GOT3 (cell line): ENCODE measurements at places on chromosomes 7 and 10.
A peak's percentile ranks its signal among the peaks of the same experiment; 100 is the strongest.

- no peak for DNase-seq
Measured at GRCh38 chr7:150337179-150337578, 4.2 kb downstream of the RARRES2 start.

DNA sequence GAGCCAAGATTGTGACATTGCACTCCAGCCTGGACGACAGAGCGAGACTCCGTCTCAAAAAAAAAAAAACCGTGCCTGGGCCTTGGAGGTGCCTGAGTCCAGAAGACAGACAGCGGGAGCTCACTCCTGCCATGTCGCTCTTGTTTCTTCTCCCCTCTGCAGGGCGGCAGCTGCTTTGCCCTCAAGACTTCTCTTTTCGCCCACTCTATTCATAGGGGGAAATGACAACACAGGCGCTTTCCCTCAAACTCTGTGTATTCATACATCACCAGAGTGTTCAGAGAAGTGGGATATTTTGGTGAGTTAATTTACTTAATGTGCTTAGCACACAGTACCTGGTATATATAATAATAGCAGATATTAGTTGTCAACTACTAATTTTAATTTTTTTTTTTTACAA, 44.5 kb downstream of the FOXK1 start:
- no peak for DNase-seq

DNA sequence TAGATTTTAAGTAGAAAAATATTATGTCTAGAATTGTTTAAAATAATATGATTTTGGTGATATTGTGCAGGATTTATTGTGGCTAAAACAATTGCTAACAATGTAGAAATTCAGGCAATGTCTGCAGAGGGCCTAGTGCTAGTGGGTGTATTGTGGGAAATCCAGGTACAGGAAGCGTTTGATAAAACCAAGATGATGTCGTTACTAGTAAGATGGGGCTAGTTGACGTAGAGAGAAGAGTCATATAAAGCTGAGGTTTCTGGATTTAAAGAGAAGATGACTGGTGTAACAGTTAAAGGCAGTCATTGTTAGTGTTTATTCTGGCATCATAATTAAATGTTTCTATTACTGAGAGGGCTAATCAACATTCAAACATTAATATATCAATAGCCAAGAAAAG, 43.5 kb downstream of the ADK start:
- no peak for DNase-seq

GRCh38 chr7:54342458-54342857, 199.7 kb upstream of the VSTM2A start:
- no peak for DNase-seq

GRCh38 chr10:2303169-2303568, 565.8 kb upstream of the ADARB2 start:
- DNase-seq: no peak

DNA sequence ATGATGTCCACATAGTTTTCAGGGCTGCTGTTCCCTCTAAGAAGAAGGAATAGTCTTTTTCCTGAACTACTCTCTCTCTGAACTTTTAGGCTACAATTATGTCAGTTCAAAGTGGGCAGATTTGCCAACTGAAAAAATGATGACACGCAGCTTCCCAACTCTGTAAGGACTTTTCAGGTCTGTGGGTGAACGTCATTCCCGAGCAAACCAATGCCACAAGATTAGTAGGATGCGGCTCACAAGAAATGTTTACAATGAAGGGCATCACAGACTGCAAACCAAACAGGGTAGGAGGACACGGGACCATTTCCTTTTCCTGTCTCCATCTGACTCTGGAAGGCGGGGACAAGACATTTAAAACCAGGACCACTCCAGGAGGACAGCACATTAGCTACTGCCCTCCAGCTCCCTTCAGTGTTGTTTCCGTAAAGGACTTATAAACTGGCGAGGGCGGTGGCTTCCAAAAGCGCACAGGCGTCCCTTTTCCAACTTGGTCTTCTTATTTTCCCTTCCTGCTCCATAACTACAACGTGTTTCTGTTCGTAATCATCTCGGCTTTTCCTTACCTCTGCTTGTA, 539 bp upstream of the MKLN1 start:
- no peak for DNase-seq

- DNase-seq: no peak
Measured at GRCh38 chr7:50657341-50657873, 92.2 kb upstream of the DDC start.

- no peak for DNase-seq
Measured at GRCh38 chr10:34433241-34434076, 381.6 kb downstream of the PARD3 start.

- DNase-seq: no peak
Measured at GRCh38 chr10:111297351-111297848, 220.6 kb downstream of the ADRA2A start.

GRCh38 chr10:21961847-21962246, 41.7 kb downstream of the DNAJC1 start:
- no peak for DNase-seq

DNA sequence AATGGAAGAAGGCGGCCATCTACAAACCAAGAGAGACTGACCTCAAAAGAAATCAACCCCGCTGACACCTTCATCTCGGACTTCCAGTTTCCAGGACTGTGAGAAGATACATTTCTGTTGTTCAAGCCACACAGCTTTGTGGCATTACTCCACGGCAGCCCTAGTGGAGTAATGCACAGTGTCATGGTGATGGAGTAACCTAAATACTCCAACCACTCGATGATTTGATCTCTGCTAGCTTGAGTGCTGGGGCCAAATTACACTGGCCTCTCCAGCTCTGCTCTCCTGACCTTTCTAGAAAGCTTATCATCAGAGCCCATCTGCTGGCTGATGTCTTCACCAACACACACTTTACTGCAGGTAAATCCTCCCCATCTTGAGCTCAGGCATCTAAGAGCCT, 52.2 kb downstream of the GALNT17 start:
- no peak for DNase-seq

DNA sequence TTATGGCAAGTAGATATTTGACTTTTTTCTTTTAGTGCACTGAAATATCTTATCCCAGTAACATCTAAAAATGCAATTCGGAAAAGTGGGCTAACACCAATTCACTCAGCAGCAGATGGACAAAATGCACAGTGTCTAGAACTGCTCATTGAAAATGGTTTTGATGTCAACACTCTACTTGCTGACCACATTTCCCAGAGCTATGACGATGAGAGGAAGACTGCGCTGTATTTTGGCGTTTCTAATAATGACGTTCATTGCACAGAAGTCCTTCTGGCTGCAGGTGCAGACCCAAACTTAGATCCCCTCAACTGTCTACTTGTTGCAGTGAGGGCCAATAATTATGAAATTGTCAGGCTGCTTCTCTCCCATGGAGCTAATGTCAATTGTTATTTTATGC, 26.8 kb upstream of the LMOD2 start:
- DNase-seq: no peak

DNA sequence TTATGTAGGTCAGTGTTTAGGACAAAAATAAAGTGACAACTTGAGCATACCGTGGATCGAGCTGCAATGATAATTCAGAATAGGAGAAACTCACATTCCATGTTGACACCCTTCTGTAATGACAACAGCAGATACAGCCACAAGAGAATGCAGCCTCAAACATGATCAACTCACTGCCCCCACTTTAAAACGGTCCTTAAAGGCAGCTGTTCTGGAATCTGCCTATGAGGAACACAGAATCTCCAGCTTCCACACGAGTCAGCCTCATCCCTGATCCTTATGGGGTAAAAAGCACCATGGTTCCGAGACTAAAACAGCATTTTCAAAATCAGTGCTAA, 32.5 kb upstream of the DAGLB start:
- DNase-seq: no peak

DNA sequence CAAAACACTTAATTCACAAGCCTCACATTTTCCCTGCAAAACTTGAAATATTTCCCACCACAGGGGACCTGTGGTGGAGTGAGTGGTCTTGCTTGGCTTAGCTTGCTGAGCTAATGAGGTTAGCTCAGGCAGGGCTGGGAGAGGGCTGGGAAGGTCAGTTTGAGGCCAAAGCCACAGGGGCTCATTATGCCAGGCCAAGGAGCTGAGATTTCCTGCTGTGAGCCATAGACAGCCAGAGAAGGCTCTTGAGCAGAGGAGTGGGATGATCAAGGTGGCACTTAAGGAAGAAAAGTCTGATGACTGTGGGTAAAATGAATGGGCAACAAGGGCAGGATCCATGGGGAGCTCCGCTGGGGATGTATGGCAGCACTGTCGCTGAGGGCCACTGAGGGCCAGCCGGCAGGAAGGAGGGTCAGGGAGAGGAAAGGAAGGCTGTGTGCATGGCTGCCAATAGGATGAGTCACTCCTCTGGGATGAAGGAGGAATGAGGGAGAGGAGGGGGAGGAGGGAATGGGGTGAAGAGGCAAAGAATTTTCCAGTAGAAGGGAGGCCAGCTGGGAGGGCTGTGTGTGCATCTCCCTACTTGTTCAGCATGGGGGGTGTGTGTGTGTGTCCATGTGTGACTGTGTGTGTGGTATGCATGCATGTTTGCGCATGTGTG, 18.7 kb upstream of the ZNF488 start:
- DNase-seq: peak; percentile 73

- no peak for DNase-seq
Measured at GRCh38 chr10:34650156-34650555, 164.9 kb downstream of the PARD3 start.

DNA sequence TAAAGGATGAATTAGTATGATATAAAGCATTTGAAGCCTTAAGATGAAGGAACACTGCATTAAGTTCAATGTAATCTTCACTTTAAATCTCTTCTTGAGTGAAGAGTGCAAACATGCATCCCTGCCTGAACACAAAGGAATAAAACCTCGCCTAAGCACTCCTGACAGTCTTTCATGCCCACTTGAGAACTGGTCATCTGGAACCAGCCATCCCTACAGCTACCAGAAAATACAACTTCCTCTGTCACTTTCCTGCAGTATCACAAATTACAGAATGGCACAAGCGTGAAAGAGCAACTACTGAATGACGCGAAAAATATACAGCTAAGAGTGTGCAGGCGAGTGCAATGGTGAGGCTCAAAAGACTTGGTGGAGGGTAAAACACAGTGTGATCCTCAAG, 1079.9 kb downstream of the CNTNAP2 start:
- no peak for DNase-seq

- no peak for DNase-seq
Measured at GRCh38 chr10:92699518-92700381, 10.0 kb downstream of the HHEX start.

GRCh38 chr10:112852306-112852705, 97.7 kb upstream of the TCF7L2 start:
- no peak for DNase-seq

DNA sequence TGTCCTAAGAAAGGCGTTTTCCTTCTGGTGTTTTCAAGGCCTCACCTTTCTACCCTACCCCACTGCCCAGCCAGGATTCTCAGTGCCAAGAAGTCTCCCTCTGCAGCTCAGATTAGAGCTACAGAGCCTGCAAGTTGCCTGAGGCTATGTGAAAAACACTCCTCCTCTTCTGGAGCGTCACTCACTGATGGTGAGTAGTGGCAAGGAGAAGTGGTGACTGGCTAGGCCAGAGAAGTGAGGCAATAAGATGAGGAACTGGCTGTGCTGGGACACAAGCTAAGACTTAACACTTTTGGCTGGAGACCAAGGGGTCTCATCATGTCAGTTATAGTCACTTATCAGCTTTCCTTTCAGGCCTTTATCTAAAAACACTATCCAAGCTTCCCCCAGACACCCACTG, 86.7 kb upstream of the PRKAR2B start:
- DNase-seq: no peak

DNA sequence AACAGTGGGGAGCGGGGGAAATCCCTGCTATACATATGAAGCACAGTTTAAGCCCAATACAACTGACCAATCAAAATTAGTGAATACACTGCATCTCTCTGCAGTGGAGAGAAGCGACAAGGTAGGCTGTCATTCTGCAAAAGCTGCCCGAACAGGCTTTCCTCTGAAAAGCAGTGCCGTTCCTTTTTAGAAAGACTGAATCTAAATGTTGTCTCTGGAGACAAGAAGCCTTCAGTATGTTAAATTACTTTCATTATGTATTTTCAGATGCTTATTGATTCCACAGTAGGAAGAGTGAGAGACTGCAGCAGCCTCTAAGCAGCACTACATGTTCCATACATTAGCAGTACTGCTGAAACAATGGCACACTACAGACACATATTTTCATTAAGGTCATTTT, at the start of gene GPR22:
Gene GPR22 (plus strand): TSS at position 129 of the 400 bp plus-strand sequence. CDS start 4,004 bp downstream, outside the sequence.
- no peak for DNase-seq
